NCI-H460 (cell line): ENCODE measurements at places on chromosomes 3 and 15.

DNA sequence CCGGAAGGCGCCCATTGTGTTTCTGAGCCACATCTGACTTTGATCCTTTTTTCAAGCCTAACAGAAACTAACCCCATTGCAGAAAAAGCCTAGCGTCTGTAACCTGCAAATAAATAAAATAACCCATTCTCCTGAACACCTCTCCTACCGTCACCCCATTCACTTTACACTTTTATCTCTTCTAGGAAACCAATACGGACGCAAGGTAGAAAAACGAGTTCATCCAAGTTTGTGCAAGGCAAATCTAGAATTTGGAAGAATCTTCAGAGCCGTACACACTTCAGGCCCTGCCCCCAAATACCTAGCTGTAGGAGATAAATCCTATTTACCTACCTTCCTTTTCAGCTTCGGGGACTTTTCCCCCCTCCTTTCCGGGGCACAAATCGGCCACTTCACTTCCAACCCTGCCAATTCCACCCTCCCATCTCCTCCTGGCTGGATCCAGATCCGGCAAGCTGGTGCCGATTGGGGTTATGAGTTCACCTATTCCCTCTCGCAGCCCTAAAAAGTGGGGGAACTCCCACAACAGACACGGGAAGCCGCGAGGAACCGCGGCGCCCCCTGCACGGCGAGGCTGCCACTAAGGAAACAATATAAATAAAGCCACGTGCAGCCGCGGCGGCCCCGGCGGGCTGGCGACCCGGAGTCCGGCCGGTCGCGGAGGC is 987 bp downstream of the PRTG start:
- no peak for DNase-seq

DNA sequence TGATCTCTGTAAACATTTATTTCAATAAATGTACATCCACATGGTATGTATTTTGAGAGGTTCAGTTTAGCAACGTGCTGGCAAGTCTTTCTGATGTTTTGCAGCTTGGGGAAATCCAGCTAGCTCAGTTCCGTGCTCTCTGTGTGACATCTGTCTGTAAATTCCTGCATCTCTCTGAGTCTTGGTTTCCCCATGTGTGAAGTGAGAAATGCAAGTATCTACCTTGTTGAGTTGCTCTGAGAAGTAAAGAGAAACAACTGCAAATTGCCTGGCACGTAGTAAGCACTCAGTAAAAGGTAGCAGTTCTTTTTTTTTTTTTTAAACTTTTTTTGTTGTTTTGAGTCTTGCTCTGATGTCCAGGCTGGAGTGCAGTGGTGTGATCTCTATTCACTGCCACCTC is 30.2 kb upstream of the MORF4L1 start:
- DNase-seq, result no peak

GRCh38 chr3:112097378-112097777 is 11.2 kb downstream of the C3orf52 start:
- DNase-seq, result peak; percentile 93

DNA sequence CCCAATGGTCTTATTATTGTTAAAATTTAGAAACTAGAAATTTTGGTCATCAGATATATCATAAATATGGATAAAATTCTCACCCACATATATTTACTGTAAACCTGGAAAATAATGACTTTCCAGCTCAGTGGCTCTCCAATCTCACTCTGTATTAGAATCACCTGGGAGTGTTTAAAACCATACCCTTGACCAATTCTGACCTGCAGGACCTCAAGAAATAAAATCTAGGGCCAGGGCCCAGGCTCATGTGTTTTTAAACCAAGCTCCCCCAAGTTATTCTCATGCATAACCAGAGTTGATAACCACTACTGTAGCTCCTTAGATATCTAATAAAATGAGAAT is 372.1 kb downstream of the SHQ1 start:
- no peak for DNase-seq

GRCh38 chr3:120174811-120175539 is 80.7 kb upstream of the GSK3B start:
- DNase-seq, result no peak

DNA sequence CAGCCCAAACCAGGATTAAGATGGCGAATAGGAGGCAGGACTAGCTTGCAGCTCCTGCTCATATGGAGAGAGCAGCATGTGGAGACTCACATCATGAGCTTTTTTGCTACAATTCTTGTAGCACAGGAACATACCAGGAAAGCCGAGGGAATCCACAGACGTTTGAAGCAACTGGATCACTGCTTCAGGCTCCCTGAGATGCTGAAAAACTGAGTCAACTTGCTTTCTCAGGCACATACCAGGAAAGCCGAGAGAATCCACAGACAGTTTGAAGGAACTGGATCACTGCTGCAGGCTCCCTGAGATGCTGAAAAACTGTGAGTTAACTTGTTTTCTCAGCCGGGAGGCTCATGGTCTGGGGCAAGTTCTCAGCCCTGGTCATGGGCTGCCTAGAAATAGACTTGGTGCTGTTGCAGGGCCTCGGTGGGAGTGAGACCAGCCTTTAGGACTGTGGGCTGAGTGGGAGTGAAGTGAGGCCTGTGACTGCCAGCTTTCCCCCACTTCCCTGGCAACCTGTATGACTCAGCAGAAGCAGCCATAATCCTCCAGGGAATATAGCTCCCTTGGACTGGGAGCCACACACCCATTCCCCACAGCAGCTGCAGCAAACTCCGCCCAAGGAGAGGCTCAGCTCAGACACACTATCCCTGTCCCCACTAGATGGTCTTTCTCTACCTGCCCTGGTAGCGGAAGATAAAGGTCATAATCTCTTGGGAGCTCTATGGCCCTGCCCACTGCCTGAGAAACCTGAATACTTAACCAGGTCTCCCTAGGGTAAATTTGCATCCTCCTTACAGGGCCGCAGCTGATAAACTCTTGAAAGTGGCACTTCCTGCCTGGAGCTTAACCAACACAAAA is 51.9 kb upstream of the PFN2 start:
- peak; percentile 49 for DNase-seq
